Hippocampal formation (tissue), 2 donors: ENCODE measurements at places on chromosomes 5 and 9.

DNA sequence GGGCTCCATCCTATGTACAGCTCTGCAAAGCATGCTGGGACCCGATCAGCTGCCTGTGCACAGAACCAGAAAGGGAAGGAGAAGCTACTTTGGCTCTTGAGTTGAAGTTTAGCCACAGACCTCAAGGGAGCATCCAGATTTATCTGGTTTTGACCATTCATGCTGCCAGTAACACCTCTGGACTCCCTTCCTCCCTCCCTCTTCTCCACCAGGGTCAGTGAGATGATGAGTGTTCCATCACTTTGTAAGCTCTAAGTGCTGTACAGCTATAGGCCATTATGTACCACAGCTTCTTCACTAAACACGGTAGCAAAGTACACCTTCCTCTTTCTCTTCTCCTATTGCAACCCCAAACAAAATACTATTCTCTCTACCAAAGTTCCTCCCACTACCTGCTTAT lies 77.9 kb downstream of the GLIS3 start:
- DNase-seq, result no peak

DNA sequence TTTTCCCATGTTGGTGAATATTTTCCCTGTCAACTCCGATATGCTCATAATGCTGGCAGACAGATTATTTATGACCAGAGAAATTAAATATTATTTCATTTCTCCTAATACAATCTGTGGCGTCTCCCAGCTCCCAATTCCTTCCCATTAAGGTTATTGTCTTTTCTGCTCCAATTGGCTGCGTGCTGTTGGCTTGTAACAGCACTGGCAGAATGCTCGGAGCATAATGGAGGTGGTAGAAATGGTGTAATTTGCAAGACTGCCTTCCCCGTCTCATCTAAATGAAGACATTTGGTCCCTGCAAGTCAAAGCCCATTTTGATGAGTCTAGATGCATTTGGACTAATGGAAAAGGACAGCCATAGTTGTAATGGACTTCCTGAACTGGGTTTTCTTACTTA lies 601.7 kb downstream of the BRINP1 start:
- no peak for DNase-seq

- no peak for DNase-seq
Observed at GRCh38 chr5:31806561-31806960, 167.6 kb downstream of the PDZD2 start.

DNA sequence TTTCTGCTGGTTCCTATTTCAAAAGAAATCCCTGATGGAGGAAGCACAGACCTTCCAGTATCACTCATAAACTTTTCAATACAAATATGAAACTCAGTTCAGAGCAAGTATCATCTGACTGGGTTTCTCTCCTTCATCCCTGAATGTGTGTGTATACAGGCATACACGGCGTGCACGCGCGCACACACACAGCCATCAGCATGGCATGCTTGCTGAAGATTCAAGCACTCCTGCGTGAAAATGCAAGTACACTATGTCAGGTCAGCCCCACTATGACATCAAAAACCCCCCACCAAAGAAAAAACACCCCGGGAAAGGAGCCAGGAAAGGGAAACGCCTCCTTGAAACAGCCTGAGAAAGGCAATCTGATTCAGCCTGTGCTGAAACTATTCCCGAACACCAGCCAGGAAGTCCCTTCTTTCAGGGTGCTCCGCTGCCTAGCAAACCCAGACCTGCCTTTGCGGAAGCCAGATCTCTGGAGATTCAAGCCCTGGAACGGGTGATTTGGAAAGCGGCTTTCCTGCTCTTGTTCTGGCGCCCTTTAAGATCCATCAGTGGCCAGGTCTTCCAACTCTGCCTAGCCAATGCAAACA lies 831 bp downstream of the KLHL3 start:
- no peak for DNase-seq
